ENCODE measurements at places on chromosomes 4 and X.

- DNase-seq = no peak
These were observed 352.5 kb downstream of the GPM6A start for GRCh38 chr4:175459571-175459970.

DNA sequence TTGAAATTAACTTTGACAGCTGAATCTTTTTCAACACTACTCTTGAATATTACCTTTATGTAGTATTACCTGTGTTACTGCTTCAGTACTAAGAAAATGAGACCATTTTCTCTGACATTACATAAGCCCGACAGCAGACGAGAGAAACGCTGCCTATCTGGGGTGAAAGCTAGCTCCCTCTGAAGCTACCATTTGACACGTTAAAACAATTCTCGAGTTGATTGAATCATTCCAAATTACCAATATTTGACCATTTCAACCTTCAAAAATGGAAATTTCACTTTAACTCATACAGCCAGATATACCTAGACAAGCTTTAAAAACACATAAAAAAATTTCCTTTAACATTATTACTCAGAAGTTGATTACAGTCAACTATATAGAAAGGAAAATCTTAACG lies 836 bp downstream of the GPM6A start:
- DNase-seq = no peak

- DNase-seq = no peak
These were observed 637.9 kb downstream of the FAT4 start for GRCh38 chr4:125952631-125953030.

DNA sequence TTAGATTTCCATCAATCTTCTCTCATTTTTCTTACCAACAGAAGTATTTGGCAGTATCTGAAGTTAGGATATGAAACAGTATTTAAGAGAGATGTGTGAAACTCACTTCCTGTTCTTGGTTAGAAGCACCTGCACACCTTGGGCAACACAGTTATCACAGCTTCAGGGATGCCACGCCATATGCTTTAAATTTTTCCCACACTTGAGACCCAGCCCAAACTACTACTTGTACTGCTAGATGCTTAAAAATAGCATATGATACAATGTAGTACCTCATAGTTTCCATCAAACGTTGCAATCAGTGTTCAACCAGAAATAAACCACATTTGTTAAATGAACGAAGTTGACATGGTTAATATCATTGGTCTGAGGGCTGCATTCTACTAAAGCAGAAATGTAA lies 725.1 kb upstream of the FRG1 start:
- DNase-seq = no peak

DNA sequence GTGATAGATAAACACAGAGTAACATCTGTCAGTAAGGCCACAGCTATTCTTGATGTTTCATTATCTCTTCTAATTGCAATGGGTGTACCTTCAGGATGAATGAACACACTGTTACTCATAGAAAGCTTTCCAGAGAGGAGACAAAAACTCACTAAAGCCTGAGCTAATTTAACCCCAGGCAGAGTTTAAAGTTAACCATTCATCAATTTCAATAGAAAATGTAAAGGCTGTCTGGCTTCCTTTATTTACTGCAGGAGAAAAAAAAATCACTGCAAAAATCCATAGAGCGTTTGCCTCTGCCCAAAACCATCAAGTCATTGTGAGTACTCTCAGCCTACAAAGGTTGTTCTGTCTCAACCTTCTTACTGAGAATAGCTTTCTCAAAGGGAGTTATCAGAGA lies 376.9 kb downstream of the PPP4R3C start:
- no peak for DNase-seq

DNA sequence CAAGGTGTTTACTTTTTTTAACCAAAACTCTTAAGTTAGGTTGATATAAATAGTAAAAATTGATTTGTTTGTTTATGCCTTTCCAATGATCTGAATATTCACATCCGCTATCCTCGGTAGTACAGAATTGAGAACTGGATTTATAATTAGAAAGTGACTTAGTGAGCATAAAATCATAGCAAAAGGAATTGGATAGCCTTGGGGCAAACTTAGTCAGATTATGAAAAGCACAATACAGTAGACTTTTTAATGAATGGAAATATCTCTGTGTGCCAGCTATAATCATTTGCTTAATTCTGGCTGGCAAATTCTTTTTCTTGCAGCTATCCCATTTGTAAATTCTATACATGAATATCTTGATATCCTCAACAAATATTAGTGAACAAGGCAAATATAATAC lies 713.5 kb downstream of the ADGRL3 start:
- no peak for DNase-seq

Data from Jurkat, Clone E6-1 (cell line).